HEK293T (cell line): ENCODE measurements at places on chromosomes 5 and 9.
A peak's percentile ranks its signal among the peaks of the same experiment; 100 is the strongest.

DNA sequence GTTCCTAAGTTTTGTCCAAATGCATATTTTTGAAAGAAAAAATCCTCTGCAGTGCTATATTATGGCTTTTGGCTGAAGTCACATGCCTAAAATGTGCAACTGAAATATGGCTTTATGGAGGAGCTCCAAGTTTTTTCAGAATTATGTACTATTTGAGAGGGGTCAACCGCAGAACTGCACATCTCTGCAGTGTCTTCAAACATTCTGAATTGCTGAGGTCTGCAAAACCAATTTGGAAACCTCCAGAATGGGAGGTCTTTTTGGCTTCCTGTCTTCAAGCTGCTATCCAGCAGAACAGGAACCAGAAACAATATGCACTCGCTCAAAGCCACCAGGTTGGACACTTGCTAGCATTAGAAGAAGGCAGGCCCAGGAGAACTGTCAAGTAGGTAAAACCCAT is 376.0 kb upstream of the PAPPA start:
- no peak for DNase-seq

DNA sequence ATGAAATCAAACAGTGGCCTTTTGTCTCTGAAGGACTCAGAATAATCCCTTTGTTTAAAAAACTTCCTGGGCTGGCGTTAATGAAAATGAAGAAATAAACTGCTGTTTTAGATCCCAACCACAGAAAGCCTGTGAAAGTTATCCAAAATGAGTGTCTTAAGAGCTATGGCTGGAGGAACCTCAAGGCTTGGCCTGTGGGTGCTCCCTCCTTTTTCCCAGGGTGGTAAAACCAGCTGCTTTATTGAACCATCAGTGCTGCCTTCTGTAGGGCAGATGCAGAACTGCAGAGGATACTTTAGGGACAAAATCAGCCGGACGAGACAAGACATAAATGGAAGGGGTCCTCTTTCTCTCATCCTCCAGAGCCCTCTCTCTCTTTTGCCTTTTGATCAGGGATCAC is 100.9 kb downstream of the SMARCA2 start:
- peak; percentile 24 for DNase-seq

DNA sequence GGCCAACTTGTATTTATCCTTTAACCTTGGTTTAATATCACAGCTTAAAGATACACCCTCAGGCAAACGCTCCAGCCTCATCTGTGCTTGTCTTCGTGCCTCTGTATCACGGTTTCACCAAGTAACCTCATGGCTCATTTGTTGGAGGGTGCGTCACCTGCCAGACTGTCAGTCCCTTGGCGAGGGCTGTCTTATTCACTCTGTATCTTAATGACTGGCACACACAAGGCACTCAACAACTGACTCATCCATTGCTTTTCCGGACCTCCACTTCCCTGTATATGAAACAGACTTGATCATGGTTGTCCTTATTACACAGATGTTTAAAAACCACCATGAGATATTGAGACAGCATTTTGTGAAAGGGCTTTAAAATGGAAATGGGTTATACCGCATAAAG is 28.0 kb downstream of the LCP2 start:
- DNase-seq = no peak

GRCh38 chr5:178192244-178192643 is 5.1 kb upstream of the GMCL2 start:
- no peak for DNase-seq

- no peak for DNase-seq
Measured at GRCh38 chr9:132192728-132193127, 30.9 kb downstream of the NTNG2 start.
